ENCODE measurements at places on chromosomes 1 and 21.

DNA sequence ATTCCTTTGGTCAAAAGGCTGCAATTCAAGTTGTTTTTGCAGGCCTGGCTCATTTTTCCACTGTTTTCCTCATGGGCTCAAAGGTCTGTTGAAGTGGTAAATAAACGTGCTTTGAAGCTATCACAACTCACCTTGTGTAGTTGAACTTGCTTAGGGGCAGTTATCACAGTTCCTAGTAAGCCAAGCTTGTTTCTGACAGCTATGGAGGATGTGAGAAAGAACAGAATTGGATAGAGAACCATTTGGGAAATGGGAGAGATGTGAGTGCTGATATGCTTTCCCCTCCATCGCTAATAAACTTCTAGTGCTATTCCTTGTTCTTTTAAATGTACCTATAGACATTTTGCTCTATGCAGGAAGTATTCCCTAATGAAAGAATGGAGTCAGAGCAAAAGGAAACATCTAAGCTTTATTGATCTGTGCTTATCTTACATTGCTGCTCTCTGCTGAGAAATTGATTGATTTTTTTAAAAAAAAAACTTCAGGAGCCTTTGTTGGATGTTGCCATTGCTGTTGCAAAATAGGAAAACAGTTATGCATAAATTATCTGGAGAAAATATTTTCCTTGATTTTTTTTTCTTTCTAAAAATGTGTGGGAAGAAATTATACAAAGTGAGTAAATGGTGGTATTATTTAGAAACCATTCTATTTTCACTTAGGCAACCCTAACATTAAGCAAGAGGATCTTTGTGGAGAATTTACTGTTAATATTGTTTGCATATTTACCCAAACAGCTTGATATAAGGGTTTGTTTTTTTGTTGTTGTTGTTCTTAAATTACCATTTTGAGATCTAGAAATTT lies 118.2 kb downstream of the MAGI3 start:
- DNase-seq, result no peak

- peak; percentile 83 for DNase-seq
These were observed 32.2 kb downstream of the BATF3 start for GRCh38 chr1:212667223-212668139.

GRCh38 chr1:45044916-45045315 lies 32.9 kb downstream of the UROD start:
- DNase-seq, result no peak

DNA sequence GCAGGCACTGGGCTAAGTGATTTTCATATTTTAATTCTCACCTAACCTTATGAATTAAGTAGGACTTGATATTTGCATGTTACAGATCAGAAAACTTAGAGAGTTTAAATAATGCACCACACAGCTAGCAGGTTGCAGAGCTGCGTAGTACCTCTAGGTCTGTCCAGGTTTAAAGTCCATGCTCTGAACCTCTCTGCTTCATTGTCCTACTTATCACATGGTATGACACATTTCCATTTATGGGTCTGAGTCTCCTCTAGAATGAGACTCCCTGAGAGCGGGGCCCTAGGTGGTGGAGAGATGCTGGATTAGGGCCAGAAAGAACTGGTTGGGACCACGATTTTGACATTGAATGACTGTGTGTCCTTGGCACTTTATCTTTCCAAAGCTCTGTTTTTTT lies 102.5 kb upstream of the USP24 start:
- DNase-seq, result no peak

GRCh38 chr1:245079021-245079609 lies 75.7 kb upstream of the KIF26B start:
- DNase-seq, result no peak

DNA sequence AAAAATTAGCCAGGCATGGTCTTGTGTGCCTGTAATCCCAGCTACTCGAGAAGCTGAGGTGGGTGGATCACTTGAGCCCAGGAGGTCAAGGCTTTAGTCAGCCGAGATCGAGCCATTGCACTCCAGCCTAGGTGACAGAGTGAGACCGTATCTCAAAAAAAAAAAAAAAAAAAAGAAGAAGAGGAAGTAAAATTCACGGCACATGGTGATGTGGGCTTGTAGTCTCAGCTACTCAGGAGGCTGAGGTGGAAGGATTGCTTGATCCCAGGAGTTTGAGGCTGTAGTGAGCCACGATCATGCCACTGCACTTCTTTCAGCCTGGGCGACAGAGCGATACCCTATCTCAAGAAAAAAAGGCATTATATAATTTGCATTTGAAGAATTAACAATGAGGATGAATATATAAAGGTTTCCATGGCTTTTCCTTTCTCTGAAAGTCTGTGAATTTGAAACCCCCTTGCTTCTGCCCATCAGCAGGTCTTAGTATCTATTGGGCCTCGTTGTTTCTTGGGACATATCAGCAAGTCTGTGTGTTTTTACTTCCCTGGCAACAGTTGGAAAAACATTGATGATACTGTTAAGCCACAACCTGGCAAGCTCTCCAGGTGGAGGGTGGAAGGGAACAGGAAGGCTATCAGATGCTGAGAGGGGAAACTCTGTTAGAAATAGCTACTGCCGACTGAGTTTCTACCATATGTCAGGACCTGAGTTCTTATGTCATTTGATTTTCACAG lies 4.6 kb upstream of the PLA2G2D start:
- no peak for DNase-seq

- DNase-seq, result no peak
These were observed 262.9 kb downstream of the PTPRU start for GRCh38 chr1:29499104-29499650.
